Endodermal cell (in vitro differentiated cells): ENCODE measurements at places on chromosomes 7 and 10. TPM values are rescaled to one million over a fixed set of nuclear protein-coding genes. Genes with fewer than 3 reads are reported as not detected.

DNA sequence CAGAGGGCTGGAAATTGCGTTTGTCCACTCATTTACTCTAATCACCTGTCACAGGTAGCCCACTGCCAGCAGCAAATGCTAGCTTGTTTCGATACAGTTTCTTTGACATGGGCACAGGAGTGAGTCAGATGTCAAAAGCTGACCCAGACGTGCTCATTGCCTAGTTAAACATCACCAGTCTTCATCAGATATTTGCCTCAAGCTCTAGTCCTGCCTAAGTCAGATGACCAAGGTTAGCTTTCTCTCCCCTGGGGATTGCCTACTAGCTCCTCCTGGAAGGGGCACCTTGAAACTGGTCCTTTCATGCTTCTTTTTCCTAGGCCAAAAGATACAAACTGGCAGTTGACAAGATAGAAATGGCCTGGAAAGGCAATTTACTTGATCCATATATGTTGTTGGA is 35.2 kb downstream of the GPAM start:
- DNase-seq, result no peak

DNA sequence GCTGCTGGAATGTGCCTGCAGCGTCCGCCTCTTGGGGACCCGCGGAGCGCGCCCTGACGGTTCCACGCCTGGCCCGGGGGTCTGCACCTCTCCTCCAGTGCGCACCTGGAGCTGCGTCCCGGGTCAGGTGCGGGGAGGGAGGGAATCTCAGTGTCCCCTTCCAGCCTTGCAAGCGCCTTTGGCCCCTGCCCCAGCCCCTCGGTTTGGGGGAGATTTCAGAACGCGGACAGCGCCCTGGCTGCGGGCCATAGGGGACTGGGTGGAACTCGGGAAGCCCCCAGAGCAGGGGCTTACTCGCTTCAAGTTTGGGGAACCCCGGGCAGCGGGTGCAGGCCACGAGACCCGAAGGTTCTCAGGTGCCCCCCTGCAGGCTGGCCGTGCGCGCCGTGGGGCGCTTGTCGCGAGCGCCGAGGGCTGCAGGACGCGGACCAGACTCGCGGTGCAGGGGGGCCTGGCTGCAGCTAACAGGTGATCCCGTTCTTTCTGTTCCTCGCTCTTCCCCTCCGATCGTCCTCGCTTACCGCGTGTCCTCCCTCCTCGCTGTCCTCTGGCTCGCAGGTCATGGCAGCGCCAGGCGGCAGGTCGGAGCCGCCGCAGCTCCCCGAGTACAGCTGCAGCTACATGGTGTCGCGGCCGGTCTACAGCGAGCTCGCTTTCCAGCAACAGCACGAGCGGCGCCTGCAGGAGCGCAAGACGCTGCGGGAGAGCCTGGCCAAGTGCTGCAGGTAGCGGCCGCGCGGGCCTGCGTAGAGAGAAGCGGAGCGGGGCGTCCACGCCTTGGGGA is 645 bp downstream of the SLC26A4 start:
- peak; percentile 89 for DNase-seq

- no peak for DNase-seq
Measured at GRCh38 chr7:6256677-6257535, 15.5 kb downstream of the CYTH3 start.

DNA sequence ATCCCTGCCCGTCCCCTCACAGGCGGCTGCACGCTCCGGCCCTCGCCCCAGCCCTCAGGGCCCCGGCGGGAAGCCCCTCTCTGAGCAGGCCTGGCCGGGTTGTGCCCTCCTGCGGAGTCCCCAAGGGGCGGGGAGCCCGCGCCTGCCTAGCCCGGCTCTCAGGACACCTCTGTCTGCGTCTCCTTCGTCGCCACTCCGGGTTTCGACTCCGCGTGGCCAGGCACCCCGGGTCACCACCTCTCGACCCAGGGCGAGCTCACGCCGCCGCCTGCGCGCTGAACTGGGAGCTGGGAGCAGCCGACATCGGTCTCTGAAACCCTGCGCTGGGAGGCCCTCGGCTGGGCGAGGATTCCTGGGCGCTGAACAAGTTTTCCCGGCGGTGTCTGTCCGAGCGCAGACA is 6.2 kb upstream of the OGDHL start:
- DNase-seq, result peak; percentile 67

Gene ATG9B
- 2.6 and 3.0 TPM in 2 replicates for total RNA-seq

Gene ACTA2
- 0.38 to 0.54 TPM in 2 of 3 replicates, not detected in the other for total RNA-seq

Gene CC2D2B
- total RNA-seq, result 0.70 and 1.4 TPM in 2 replicates

Gene SLC16A12
- total RNA-seq, result 0.15 to 0.33 TPM (median 0.21 TPM) in 3 replicates

Gene MYH16
- not detected in 3 replicates for total RNA-seq

Gene USP54
- total RNA-seq, result 84.3 and 110 TPM in 2 replicates

Gene CALY
- total RNA-seq, result 0.63 to 1.2 TPM (median 0.75 TPM) in 3 replicates
